ENCODE measurements at places on chromosomes 1 and 21.

GRCh38 chr1:12184008-12184681, 17.4 kb downstream of the TNFRSF1B start:
- no peak for DNase-seq
- peaks cover 5% of the 10 kb centered on the region for H3K4me1 ChIP-seq
- no peaks in the 10 kb centered on the region for H3K27me3 ChIP-seq
- no peak overlapping the region for H3K4me3 ChIP-seq
- H3K27ac ChIP-seq: no peak overlapping the region

GRCh38 chr1:168019407-168019806, 82.5 kb upstream of the MPC2 start:
- no peak for DNase-seq
- H3K27me3 ChIP-seq: no peaks in the 10 kb centered on the region
- H3K27ac ChIP-seq: no peak overlapping the region
- H3K4me3 ChIP-seq: no peak overlapping the region
- H3K36me3 ChIP-seq: peaks cover 5% of the 10 kb centered on the region

GRCh38 chr21:26948194-26948593, 18.7 kb downstream of the ADAMTS5 start:
- no peak overlapping the region for H3K4me3 ChIP-seq
- no peaks in the 10 kb centered on the region for H3K36me3 ChIP-seq
- H3K27ac ChIP-seq: no peak overlapping the region

DNA sequence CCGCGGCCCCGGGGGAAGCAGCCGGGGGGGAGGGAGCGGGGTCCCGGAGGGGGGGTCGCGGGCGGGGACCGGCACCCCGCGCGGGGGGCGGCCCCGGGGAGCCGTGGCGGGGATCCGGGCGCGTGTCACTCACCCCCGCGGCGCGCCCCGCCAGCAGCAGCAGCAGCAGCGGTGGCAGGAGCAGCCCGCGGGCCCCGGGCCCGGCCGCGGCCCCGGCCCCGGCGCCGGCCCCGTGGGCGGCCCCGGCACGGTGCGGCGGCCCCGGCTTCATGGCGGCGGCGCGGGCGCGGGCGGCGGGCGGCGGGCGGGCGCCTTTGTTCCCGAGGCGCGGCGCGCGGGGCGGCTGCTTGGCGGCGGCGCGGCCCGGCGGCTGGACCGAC, 252 bp downstream of the SDC3 start:
- no peak overlapping the region for H3K27ac ChIP-seq
- DNase-seq: no peak
- H3K4me1 ChIP-seq: peaks cover 28% of the 10 kb centered on the region
- peak overlapping the region; percentile 63 for H3K4me3 ChIP-seq
- H3K36me3 ChIP-seq: no peaks in the 10 kb centered on the region

DNA sequence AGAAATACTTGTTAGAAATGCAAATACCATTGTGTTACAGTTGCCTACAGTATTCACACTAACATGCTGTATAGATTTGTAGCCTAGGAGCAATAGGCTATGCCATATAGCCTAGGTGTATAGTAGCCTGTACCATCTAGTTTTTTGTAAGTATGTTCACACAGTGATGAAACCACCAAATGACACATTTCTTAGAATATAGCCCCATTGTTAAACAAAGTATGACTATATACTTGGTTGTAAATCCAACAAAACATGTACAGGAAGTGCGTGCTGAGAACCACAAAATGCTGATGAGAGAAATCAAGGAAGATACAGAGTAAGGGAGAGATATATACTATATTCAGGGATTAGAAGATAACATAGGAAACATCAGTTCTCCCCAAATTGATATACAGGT, 92.2 kb downstream of the POU2F1 start:
- no peaks in the 10 kb centered on the region for H3K27me3 ChIP-seq
- no peak overlapping the region for H3K27ac ChIP-seq
- no peak overlapping the region for H3K4me3 ChIP-seq
- no peak for DNase-seq
- H3K4me1 ChIP-seq: no peaks in the 10 kb centered on the region

- no peaks in the 10 kb centered on the region for H3K4me1 ChIP-seq
- no peaks in the 10 kb centered on the region for H3K36me3 ChIP-seq
- H3K27ac ChIP-seq: no peak overlapping the region
- no peak overlapping the region for H3K4me3 ChIP-seq
- no peak for DNase-seq
Measured at GRCh38 chr1:13820055-13820454, 120.1 kb downstream of the PRDM2 start.

Data from HCT116 (cell line).